EH (cell line): ENCODE measurements at places on chromosomes 3 and 15.

- no peak for DNase-seq
These were observed 74.7 kb upstream of the CNTN4 start for GRCh38 chr3:2023959-2024358.

DNA sequence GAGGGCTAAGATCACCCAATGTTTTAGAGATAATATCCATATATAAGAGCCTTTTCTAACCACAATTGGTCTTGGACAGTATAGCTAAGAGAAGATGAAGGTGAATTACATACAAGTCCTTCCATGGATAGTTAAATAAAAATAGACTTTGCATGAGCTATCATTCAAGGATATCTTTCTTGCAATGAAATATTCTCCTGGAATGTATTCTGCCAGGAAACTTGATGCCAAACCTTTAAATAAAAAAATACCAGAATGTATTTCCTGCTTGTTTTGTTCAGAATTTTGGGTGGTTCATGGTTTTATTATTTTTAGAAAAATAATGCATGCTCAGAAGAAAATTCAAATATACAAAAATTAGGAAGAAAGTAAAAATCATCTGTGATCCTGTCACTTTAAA is 88.8 kb upstream of the PPIB start:
- DNase-seq, result peak; percentile 47

DNA sequence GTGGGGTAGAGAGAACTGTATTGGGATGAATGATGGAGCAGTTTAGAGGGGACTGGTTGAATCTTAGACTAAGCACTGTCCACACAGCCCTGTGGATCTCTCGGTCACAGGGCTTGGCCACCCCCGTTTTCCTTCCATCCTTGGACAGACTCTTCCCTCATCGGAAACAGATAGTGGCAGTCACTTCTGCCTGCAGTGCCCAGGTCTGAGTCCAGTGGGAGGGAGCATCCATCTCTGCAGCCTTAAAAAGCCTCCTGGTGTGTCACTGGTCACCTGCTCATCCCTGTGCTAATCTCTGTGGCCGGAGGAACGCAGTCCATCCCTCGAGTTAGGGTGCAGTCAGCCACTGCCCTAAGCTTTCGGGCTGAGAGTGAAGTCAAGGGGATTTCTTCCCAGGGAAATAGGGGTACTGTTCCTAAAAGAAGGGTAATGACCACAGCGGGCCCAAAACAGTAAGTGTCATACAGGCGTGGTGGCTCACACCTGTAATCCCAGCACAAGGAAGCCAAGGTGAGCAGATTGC is 32.0 kb downstream of the PLA2G4D start:
- no peak for DNase-seq

DNA sequence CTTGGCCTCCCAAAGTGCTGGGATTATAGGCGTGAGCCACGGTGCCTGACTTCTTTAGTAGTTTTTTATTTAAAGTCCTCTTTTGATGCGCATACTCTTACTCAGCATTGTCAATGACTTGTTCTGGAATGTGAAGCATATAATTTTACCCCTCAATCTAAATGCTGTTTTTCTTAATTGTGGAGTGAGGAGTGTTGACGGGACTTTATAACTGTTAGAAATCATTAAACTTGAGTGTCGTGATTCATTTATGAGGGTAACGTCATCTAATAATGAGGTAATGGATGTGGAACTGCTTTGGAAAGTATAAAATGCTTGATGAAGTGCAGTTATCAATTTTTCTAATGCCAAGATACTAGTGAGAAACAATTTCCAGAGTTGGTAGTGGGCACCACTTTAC is 48.3 kb downstream of the PLS1 start:
- no peak for DNase-seq

- no peak for DNase-seq
These were observed 505.1 kb downstream of the MECOM start for GRCh38 chr3:169158379-169158778.

DNA sequence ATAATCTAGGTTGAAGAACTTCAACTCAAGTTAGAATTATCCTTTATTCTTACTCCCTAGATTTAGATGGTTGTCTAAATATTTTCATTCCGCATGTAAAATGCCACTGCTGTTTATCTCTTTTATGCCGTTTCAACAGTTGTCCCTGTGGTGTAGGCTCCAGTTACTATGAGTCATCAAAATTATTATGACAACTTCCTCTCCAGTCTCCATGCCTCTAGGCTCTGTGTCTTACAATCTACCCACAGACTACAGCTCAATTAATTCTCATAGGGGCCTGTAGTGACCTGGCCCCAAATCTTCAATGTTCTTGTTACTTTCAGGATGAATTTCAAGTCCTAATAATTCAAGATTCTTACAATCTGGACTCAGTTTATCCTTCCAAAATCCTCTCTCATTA is 105.8 kb upstream of the UNC13C start:
- DNase-seq, result no peak

- DNase-seq, result no peak
These were observed 67.7 kb downstream of the SCN5A start for GRCh38 chr3:38581774-38582173.

- DNase-seq, result peak; percentile 69
These were observed 15.3 kb upstream of the XXYLT1 start for GRCh38 chr3:195286115-195286872.

- peak; percentile 41 for DNase-seq
These were observed 494.8 kb downstream of the SHQ1 start for GRCh38 chr3:72353236-72354128.

GRCh38 chr3:178810181-178810580 is 261.4 kb downstream of the ZMAT3 start:
- DNase-seq, result no peak

DNA sequence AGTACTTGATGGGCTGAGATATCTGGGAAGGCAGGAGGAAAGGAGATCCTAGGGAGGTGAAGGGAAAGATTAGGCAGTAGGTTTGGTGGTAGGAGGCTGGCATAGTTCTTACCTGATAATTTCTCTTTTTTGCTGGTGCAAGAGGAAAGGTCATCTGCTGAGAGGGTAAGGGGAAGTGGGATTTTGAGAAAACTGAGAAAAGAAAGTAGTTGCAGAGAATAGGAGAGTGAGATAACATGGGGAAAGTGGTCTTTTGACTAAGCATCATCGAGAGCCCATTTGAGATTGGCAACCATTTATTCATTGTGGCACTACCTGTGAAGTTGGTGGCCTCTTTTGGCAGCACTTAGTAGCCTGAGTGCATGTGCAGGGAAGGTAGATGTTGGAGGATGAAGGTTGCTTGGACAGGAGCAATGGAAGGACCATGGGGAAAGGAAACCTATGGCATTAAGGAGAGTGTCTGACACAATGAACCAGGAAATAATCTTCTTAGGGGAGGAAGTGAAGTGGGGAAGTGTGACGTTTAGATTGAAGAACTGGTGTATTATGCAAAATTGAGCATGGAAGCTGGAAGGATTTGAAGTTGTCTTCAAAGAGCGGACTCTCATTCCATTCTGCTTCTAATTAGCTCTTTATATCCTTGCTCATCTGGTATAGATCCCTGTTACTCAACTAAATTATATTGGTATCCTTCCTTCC is 21.9 kb upstream of the USP13 start:
- no peak for DNase-seq

DNA sequence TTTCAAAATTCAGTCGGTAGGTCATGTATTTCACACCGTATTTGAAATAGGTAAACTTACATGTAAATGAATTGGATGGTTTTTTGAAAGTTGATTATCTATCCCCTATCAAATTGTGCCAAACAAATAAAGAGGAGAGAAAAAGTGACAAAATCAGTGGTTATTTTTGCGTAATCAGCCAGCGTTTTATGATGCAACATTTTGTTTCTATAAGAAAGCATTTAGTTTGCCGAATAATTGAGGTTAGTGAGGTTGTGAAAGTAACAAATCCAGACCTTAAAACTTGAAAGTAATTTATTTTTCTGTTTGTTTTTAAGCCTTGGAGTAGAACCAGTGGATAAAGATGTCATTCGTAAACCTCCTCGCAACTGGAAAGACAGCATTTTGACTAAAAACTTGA is 29.3 kb downstream of the ASTE1 start:
- peak; percentile 4 for DNase-seq

DNA sequence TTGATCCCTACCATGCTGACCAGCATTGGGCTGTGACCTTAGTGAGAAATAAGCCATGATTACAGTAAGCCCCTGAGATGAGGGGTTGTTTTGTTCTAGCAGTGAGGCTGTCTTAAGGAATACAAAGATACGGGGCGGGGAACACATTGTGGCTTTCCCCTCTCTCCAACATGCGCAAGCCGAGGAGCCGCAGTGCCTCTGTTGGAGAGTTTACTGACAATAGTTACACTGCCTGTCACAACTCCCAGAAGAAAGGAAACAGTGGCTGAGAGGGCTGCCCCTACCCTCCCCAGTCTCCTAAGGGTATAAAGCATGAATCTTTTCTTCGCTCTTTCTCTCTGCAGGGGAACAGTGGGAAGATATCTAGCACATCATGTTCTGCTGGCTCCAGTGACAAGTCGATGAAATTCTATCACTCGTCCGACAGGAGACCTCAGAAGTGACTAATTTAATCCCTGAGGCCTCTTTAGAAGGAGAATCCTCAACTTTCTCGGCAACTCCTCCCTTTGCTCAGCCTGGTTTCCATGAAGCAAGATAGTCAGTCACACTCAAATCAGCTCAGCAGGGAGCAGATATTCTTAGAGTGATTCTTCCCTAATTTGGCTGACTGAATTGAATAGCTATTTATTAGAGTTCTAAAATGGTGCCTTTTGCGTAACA is 409.0 kb upstream of the PROK2 start:
- peak; percentile 51 for DNase-seq

- peak; percentile 65 for DNase-seq
These were observed 50.1 kb downstream of the CALML4 start for GRCh38 chr15:68154923-68155559.

DNA sequence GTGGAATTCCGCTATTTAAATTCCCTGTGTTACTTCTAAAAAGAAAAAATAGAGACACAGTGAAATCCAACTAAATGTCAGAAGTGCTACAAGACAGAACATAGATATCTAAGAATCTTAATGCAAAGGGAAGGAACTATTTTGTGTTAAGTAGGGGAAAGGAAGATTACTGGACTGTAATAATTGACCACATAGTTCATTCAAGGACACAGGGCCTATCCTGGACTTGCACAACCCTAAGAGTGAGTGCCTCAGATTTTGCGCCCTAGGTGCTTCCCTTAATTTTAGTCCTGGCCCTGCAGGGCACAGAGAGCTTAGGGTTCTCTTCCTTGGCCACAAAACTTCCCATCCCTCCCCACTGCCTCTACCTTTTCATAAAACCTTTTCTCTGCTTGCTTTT is 3.5 kb upstream of the IL20RB start:
- DNase-seq, result peak; percentile 35

GRCh38 chr3:185470323-185470722 is 28.5 kb downstream of the TMEM41A start:
- no peak for DNase-seq

- DNase-seq, result peak; percentile 81
These were observed 272.2 kb upstream of the RARB start for GRCh38 chr3:25155652-25156471.
